Fibroblast of skin of right biceps (primary cell): ENCODE measurements at places on chromosomes 13 and 19.
A peak's percentile ranks its signal among the peaks of the same experiment; 100 is the strongest.

DNA sequence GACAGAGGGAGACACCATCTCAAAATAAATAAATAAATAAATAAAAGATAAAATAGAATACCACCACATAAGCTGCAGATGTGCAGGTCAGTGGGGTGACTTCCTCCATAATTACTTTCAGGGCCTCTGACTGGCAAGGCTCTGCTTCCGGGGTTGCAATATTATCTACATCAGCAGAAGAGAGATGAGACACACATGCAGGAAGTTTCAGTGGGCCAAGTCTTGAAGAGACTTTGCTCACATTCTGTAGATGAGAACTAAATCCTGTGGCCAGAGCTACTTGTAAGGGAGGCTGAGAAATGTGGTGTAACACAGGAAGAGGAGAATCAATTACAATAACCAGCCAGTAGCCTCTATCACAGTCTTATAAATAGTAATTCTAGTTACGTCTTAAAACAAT, 89.9 kb upstream of the MAB21L1 start:
- peak; percentile 10 for DNase-seq

GRCh38 chr13:37209621-37210580, 104.4 kb upstream of the CSNK1A1L start:
- peak; percentile 47 for DNase-seq

- DNase-seq = peak; percentile 34
Observed at GRCh38 chr19:39351537-39352064, 9.4 kb downstream of the SAMD4B start.

GRCh38 chr19:48509467-48510194, 2.0 kb downstream of the LMTK3 start:
- no peak for DNase-seq

DNA sequence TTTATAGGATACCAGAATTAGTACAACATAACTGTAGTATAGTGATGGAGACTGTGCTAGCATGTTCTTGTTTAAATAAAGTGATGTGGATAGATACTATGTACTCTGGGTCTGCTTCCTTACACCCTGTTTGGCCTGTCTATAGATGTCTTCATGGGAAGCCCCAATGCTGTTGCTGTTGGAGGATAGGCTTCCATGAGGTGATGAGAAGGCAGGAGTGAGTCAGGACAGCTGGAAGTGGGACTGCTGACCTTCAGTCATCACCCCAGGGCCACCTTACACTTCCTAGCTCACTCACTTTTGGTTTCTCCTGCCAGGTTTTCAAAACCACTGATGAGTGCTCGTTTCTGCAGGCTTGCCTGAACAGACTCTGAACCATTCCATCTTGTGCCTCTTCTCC, 4.2 kb downstream of the KCTD4 start:
- DNase-seq = peak; percentile 64

DNA sequence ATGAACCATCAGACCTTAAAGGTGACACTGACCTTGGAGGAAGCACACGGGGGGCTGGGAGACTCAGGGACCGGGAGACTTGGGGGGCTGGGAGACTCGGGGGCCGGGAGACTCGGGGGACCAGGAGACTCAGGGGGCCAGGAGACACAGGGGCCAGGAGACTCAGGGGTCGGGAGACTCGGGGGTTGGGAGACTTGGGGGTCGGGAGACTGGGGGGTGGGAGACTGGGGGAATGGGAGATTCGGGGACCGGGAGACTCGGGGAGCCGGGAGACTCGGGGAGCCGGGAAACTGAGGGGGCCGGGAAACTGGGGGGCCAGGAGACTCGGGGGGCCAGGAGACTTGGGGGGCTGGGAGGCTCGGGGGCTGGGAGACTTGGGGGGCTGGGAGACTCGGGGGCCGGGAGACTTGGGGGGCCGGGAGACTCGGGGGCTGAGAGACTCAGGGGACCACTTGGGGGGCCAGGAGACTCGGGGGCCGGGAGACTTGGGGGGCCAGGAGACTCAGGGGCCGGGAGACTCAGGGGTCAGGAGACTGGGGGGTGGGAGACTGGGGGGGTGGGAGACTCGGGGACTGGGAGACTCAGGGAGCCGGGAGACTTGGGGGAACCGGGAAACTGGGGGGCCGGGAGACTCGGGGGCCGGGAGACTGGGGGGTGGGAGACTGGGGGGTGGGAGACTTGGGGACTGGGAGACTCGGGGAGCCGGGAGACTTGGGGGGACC, 62.9 kb downstream of the RASA3 start:
- DNase-seq = no peak

DNA sequence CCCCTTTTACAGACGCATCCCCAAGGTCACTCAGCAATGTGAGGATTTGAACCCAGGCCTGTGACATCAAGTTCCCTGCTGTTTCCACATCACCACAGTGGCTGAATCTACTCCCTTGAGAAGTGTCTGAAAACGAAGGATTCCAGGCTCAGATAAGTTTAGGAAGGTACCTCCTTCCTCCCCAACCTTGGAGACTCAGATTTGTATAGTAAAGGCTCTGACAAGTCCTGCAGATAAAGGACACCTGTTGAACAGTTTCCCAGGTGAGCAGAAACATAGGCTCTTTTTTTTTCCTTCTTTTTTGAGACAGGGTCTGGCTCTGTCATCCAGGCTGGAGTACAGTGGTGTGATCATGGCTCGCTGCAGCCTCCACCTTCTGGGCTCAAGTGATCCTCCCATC, 56.4 kb upstream of the PTPRS start:
- DNase-seq = no peak

DNA sequence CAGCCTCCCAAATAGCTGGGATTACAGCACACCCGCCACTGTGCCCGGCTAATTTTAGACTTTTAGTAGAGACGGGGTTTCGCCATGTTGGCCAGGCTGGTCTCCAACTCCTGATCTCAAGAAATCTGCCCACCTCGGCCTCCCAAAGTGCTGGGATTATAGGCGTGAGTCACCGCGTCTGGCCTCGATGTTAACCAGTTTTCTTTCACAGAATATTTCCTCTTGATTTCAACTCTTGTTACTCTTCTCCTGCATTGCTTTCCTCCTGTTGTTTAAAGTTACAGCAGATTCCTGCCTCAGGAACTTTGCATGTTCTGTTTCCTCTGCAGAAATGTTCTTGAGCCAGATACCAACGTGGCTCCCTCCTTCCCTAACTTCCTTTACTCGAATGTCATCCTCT, 3.7 kb upstream of the PEX11G start:
- DNase-seq = no peak

DNA sequence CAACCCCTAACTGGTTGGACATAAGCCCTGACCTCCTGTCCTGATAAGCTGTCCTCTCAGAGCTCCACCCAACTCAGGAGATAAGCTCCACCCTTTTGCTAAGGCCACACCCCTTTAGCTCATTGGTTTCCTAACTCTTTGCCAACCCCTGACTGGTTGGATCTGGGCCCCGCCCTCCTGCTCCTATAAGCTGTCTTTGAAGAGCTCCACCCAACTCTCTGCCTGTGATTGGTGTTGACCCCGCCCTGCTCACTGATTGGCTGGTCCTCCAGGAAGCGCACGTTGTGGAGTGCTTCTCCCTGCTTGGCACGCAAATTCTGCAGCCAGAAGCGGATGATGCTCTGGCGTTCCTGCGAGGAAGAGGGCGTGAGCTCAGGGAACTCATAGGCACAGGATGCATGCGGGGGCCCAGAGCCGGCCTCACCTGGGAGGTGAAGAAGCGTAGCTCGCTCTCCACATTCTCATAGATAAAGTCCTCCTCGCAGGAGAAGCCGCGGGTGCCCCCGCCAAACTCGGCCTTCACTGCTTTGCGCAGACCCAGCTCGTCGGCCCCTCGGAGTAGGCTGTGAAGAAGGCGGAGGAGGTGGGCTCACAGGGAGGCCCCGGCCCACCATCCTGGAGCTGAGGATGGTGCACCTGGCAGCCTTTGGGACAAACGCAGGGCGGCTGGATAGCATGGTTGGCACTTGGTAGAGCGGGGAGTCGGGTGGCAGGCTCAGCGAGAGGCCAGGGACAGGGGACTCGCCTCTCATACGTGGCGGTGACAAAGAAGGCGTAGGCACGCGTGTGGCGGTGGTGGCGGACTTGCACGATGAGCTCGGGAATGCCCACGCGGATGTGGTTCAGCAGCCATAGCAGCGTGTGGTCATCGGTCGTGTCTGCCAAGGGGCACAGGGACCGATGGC, 1.7 kb downstream of the ANO8 start:
- DNase-seq = peak; percentile 63

- no peak for DNase-seq
Observed at GRCh38 chr13:94236872-94237271, 242.6 kb downstream of the DCT start.

- DNase-seq = no peak
Observed at GRCh38 chr19:725461-726089, 16.8 kb downstream of the PALM start.

GRCh38 chr13:36819739-36820090, 693 bp downstream of the RFXAP start:
- DNase-seq = peak; percentile 40

DNA sequence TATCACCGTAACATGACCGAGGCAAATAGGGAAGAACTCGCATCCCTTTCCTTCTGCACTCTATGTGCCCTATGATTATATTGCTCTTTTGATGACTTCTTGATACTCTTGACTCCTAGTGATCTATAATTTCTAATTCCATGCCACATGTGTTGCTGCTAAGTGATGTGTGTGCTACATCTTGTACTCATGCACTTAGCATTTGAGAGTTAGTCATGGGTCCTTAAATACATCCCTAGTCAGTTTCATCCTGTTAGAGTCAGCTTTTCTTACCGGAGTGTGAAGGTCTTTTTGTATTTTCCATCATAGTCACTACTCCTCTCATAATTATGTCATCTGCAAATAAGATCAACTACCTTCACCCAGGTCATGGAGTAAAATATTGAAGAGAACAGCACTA, 30.2 kb downstream of the RXFP2 start:
- DNase-seq = peak; percentile 61

- DNase-seq = no peak
Observed at GRCh38 chr19:45113628-45114027, 20.6 kb downstream of the PPP1R37 start.

DNA sequence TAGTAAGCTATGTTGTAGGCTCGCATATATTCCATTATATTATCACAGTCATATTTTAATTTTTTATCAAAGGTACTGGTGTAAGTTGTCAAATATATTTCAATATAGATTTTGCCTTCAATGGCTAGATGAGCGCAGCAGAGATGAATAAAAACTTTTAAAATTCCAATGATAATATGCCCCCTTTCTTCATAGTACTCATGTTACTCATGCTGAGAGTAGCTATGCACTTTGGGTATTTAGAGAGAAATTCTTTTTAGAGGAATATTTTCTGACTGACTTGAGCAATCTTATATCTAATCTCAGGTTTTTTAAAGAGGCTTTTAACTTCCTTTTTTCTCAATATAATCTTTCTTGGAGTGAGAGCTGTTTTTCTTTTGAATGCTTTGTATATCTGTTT, 11.4 kb downstream of the ZNF254 start:
- no peak for DNase-seq

GRCh38 chr13:48232420-48233045, 473 bp upstream of the ITM2B start:
- DNase-seq = no peak
